ENCODE measurements at places on chromosomes 2 and 18.

DNA sequence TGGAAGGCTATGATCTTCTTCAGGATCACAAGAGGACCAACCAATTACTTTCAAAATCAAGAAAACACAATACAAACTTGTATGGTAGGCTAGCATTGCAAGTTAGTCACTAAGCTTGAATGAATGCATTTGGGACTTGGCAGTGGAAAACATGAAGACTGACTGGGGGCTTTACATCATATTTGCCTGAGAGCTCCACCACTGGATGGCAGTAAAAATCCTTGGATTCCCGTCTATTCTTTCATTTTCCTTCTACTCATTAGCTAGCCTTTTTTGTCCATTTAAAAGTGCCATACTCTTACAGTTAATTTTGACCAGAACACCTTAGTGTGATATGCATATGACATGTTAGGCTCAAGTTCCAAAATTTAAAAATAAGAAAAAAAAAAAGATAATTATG lies 63.5 kb upstream of the RASGRP3 start:
- DNase-seq = peak; percentile 57

DNA sequence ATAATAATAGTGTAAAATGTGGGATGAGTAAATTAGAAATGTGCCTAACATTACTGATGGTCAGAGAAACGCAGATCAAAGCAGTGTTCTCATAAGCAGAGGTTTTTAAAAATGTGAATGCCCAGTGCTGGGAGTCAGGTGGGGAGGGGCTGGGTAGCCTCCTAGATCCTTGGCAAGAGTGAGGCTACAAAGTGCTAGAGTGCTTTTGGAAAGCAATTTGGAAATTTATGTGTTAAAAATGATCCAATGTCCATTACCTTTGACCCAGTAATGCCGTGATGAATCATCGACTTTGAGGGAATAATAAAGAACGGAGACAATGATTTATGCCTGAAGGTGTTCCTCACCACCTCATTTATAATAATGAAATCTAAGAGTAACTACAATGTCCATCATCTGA lies 44.9 kb upstream of the TWIST2 start:
- no peak for DNase-seq

DNA sequence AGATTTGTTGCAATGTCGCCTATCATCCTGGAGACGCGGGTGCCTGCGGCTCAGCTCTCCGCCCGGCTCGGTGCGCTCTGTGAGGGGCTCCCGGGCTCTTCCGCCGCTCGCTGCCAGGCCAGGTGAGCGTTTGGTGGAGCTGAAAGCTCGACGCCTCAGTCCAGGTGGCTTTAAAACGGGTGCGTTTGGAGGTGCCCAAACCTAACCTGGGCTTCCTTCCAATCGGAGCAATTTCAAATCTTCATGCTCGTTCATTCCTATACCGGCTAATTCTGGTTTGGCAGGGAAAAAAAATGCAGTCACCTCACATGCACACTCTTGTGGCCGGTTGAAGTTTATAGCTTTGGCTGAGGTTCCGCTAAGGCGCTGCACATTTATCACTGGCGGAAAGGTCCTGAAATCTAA lies at the start of gene SLC16A14:
TSS of gene SLC16A14 (minus strand) at position 274 of the 405 bp plus-strand sequence. CDS start 9,572 bp downstream, outside the sequence.
- no peak for DNase-seq

DNA sequence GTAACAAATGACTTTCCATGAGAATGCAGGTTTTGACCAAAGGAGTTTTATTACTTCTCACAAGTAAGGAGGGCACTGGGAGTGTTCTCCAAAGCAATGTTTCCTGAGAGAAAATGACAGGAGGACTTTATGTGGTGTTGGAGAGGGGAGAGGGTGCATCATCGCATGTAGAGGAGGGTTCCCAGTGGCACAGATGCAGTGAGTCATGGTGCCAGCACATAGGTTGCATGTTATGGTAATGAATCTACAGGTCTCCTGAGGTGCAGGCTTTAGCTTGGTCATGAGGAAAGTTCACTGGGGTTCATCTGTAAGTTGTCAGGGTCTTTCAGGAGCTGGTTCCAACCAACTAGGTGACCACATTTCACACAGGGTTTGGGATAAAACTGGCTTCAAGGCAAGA lies 30.4 kb downstream of the NAT8 start:
- no peak for DNase-seq

DNA sequence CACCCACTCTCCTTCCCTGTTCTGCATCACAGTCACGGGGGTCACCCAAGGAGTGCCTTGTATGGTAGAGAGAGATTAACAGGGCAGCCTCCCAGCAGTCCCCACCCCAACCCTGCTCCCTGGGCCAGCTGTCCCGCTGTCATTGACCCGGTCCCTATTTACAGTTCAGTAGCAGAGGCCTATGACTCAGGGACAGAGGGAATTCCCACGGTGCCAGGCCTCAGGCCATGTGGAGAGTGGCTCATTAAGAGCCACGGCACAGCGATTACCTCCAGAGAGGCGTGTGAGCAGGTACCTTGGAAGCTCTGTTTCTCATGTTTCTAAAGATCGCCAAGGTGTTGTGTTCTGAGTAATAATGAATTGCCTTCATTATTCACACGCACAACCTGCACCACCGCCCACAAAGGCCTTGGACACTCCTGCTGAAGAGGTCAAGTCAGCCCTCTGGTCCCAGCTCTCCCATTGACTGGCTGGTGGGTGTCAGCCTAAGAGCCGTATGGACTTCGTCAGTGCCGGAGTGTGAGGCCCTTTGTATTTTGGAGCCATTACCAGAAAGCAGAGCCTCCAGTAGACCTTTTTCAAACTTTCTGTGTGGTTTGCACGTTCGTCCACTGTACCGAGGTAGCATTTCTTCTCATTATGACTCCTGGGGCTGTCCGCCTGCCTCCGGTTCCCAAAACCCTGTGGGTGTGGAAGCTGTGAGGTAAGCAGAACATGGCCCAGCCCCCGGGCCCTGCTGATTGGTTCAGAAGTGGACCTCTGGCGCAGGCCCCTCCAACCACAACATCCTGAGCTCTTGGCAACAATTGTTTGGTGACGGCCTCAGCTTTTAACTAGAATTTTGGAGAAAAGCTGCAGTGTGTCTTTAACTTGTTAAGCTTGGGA lies 47.0 kb downstream of the SERTAD2 start:
- DNase-seq = peak; percentile 93

DNA sequence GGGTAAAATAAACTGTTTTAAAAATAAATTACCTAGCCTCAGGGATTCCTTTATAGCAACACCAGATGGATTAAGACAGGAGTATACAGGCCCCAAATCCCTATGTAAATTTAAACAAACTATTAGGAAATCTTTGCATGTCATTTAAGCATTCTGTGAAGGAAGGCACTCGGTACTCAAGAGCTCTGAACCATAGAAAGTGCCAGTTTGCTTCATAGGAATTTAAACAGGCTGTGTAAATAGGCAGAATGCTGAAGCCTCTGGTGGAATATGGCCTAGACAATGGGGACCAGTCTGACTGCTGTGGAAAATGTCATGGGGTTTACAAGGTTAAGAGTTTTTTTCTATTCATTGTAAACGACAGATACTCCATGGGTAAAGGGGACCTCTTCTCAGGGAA lies 377.4 kb downstream of the DLGAP1 start:
- no peak for DNase-seq

GRCh38 chr2:230821261-230821990 lies 43.3 kb upstream of the ITM2C start:
- DNase-seq = no peak

GRCh38 chr2:134244086-134244485 lies 9.8 kb upstream of the MGAT5 start:
- DNase-seq = peak; percentile 14

DNA sequence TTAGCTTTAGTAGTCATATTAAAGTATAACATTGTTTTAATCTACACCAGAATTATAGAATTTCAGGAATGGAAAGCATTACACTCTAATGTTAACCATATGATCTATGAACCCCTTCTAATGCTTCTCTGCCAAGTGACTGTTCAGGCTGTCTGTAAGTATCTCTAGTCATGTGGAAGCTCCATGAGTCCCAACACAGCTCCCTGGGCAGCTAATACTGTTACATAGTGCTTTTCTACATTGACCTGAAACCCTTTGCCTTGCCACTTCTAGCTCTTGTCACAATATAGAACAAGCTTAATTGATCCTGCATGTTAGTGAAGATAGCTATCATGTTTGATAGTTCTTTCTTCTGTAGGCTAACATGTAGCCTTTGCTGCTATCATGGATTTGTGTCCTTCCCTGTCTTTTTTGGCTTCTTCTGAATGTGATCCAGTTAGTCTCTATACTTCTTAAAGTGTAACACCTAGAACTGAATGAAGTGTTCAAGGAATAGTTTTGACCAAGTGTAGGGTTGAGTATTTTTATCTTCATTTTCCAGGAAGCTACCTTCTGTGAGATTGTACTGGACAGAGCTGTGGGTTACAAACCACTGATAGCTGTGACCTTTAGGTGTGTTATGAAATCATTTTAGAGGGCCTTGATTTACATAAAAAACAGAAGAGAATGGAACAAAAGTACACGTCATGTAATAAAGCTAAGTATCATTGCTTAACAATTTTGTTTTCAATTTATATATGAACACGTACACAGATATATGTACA lies 23.7 kb downstream of the BABAM2 start:
- DNase-seq = peak; percentile 13

- no peak for DNase-seq
Observed at GRCh38 chr2:26223018-26223417, 21.4 kb downstream of the HADHA start.

DNA sequence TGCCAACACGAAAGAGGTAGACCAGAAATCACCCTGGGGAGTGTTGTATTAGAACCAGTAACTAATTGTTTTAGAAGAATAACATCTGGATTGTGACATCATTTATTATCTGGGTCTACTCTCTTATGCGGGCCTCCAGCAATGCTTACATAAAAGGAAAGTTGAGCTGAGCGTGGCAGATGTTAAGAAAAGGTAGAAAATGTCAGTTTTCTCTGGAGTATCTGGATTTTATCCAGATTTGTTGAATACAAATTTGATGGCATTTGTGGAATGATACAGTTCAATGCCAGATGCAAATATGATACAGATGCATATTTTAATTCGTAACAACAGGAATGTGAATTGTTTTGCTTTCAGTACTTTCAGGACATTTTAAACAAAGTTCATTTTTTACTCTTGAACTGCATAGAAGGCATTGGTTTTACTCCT lies 90.3 kb downstream of the PRPF40A start:
- peak; percentile 23 for DNase-seq
